ENCODE measurements at places on chromosomes 3 and 15.

- DNase-seq, result no peak
Observed at GRCh38 chr3:143232981-143233380, 113.4 kb downstream of the CHST2 start.

DNA sequence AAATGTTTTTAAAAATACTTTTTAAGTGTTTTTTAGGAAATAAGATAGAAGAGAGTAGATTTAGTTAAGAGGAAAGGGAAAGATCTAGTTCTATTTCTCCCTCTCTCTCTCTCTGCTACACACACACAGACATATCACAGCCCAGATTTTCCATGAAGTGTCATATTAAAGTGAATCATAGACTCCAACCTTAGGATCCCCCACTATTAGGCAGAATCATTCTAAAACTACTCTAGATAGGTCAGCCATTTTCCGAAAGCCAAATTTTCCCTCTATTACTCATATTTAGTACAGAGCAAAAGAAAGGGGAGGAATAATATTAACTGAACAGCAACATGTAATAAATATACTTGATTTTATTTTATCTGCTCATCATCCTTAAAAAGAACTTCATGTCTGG, 45.1 kb upstream of the RSL24D1 start:
- no peak for DNase-seq

GRCh38 chr3:13588993-13589392, 40.1 kb downstream of the FBLN2 start:
- no peak for DNase-seq

- DNase-seq, result no peak
Observed at GRCh38 chr3:191362524-191363090, 32.3 kb upstream of the UTS2B start.

DNA sequence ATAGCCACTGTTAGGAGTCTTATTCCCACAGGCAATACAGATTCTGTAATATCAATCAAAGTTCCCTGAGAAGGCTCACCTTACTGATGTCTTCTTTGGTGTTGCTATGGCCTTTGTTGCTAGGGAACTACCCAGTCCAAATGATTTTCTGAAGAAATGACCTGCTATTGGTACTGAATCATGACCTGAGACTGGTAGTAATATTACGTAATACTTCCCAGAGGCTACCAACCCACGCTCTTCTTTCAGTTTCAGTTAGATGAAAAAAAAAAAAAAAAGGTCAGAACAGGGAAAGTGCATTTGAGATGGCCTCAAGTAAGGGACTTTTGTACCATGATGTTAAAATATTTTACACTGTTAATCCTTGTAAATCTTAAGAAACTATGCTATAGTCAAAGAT, 1092.5 kb upstream of the EPHA6 start:
- no peak for DNase-seq

GRCh38 chr3:195184716-195185421, 86.1 kb downstream of the XXYLT1 start:
- no peak for DNase-seq

- DNase-seq, result no peak
Observed at GRCh38 chr3:107206945-107207344, 170.3 kb upstream of the CCDC54 start.

DNA sequence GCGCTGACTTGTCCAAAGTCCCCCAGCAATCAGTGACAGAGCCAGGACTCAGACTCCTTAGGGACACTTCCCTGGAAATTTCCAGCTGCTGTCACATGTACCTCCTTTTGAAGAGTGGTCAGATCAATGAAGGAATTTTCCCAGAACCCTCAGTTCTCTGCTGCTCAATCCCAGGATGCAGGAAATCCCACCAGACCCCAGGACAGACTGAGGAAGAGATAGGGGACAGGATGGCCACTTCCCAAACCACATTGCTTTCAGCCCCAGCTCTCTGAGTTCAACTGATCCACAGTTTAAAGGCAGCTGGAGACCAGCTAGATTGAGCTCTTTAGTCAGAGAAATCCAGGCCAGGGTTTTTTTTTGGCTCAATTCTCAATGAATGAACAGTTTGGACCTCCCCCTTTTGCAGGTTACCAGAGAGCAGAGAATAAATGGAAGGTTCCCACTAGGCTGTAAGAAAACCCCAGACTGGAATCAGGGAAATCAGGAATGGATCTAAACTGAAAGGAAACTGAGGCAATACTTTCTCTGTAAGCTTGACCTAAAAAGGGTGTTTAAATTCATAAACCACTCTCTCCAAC, 1.5 kb downstream of the CYP1A1 start:
- DNase-seq, result no peak

All from stimulated activated CD4-positive, alpha-beta T cell treated with anti-CD3 and anti-CD28 coated beads, Interleukin-4, amount 100 ng/mL, for 1 hour (primary cell).